CD4-positive, alpha-beta T cell treated with Interleukin-4 for 1 hour (primary cell): ENCODE measurements at places on chromosomes 6 and 20.

DNA sequence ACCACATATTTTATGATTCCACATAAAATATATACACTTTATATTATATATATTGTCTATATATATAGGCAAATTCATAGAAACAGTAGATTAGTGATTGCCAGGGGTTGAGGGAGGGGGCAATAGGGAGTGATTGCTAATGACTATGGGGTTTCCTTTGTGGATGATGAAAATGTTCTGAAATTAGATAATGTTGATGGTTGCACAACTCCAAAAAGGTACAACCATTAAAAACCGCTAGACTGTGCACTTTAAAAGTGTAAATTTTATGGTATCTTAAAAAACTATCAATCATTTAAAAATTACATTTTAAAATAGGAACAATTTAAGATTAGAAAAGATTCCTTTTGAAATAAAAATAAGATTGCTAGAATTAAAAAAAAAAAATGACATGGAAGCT, 23.8 kb upstream of the CEP85L start:
- DNase-seq = no peak

GRCh38 chr6:34813028-34813713, 21.3 kb downstream of the BLTP3A start:
- DNase-seq = no peak

DNA sequence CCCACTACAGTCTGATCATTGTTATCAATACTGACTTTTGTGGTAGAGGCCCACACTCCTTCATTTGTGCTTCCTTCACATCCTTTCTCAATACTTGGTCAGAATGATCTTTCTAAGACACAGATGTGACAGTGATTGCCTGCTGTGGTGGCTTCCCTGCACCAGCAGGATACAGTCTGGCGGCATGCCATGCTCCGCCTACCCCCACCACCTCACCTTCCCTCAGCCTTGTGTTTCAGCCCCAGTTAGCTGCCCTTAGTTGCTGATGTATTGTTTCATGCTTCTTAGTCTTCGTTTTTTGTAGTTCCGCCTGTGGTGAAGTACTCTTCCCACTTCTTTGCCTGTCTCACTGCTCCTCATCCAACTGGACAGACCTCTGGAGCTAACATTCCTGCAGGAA, 10.9 kb downstream of the LRRC1 start:
- no peak for DNase-seq

DNA sequence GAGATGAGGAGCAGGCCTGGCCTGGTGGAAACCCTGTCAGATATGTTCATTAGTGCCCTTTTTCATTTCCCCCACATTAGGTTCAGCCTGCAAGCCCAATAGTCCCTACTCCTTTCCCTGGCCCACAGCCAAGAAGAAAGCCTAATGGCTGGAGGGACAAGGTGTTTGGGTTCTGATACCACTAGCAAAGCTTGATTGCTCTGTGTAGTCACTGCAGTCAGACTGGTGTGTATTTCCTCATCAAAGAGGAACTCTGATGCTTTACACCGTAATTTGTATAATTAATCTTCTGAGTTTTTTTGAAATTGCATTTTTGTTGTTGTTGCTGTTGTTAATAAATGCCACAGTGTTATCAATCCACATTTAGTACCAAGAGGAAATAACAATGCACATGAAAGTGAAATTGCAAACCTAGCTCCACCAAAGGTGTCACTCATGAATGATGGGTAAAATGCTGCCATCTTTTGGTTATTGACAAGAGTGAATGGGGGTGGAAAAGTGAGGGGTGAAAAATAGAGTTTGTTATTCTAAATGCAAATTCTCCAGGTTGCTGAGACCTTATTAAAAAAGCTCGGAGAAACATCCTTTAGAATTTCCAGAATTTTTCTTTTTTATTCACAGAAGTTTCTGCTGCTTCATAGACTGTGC, 320.2 kb upstream of the POU3F2 start:
- DNase-seq = no peak

GRCh38 chr6:129785047-129785755, 75.2 kb upstream of the ARHGAP18 start:
- DNase-seq = no peak

GRCh38 chr6:75402296-75402695, 91.3 kb downstream of the FILIP1 start:
- DNase-seq = no peak

DNA sequence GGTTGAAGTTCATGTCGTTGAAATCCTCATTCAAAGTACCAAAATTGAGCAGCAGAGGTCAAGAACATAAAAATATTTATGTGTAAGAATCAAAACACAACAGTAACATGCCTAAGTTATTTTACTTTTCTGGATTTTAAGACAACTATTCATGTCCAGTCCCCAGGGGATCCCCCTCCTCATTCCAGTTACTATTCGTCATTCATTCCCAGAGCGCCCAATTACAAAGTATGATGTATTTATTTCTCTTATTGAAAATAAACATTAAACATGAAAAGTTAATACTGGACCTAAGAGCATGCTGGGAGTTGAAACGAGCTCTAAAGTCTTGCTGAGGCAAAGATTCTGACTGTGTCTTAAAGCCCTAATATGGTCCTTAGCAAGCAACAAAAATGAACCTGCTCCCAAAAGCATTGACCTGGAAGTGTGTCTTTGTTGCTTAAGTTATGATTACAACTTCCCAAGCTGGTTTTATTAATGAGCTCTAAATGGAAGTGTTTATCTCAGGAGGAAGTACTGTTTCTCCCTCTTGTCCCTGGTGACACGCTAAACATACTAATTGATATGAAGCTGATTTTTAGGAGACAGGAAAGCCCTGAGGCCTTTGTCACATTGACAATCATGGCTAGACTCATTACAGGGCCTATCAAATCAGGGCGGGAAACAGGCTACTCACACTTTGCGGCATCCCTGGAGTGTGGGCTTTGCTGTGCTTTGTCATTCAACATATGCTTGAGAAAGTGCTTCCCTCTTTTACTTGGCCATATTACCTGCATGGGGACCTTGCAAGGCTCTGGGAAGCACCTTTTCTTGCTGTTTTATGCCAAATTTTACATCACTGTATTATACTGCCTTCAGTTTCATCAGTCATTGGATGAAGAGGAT, 192.2 kb upstream of the DTNBP1 start:
- DNase-seq = no peak

DNA sequence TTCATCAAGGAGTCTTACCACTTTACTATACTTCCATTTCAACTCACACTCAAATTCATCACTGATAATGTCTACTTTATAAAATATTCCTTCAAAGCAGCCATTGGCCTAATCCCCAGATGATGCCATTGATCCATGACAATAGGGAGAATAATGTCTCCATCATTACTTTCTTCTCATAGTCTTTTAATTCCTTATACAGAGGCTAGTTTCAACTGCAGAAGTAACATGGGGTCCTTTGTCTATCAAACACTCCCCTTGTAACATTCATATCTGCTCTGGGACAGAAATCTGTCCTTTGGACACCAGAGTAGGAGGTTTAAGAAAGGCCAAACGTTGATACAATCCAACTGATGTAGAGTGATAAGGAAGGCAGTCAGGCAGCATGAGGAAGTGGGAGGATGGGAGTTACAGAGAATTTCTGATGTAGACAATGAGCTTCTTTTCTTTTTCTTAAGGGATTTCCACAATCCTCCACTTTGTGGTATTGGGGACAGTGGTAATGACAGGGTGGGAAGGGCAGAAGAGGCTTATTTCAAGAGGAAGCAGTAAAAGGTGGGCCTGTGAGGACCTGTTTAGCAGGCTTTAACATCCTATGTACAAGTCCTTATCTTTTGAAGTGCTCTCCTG, 18.9 kb upstream of the HLA-DOA start:
- no peak for DNase-seq

DNA sequence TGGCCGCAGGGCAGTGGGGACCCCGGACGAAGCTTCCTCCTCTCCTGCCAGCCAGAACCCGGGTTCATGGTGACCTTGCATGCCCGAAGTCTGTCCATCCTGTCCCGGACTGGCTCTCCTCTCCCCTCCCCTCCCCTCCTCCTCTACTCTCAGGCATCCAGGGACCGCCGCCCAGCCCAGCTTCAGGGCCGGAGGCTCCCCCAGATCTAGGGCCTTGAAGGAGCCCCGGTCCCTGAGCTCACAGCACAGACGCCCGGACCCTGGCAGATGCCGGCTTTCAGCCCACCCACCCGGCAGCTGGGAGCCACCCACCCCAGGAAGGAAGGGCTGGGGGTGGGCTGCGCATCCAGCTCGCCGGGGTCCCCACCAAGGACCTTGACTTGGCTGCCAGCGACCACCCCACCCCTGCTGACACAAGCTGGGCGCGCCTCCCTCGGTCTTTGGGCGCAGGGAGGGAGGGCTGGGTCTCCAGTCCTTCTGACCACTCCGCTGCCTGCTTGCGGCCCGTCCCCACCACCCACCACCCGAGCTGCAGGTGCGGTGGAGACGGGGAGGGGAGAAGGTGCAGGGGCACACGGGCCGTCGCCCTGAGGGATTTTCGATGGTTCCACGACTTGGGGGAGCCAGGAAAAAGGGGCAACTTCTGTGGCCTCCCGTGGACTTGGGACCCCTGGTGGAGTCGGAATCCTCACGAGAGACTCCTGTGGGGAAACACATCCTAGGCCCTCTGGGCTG, 5.8 kb upstream of the ABHD16B start:
- DNase-seq = no peak
